ENCODE measurements at places on chromosomes 2 and 18.

GRCh38 chr2:56113382-56113975 is 70.3 kb upstream of the CCDC85A start:
- no peak for DNase-seq

- DNase-seq = peak; percentile 80
Observed at GRCh38 chr2:163347982-163348856, 387.6 kb downstream of the FIGN start.

GRCh38 chr2:151614606-151615306 is 119.5 kb downstream of the NEB start:
- DNase-seq = no peak

DNA sequence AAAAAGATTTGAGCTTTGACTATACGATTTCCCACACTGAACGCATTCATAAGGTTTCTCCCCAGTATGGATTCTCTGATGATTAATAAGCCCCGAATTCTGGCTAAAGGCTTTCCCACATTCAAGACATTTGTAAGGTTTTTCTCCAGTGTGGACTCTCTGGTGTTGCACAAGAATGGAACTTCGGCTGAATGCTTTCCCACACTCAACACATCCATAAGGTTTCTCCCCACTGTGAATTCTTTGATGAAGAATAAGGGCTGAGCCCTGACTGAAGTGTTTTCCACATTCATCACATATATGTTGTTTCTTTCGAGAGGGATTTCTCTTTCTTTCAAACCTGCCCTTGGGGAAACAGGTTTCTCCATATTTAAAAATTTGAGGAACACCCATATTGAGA is 6.9 kb downstream of the ZNF24 start:
- no peak for DNase-seq

DNA sequence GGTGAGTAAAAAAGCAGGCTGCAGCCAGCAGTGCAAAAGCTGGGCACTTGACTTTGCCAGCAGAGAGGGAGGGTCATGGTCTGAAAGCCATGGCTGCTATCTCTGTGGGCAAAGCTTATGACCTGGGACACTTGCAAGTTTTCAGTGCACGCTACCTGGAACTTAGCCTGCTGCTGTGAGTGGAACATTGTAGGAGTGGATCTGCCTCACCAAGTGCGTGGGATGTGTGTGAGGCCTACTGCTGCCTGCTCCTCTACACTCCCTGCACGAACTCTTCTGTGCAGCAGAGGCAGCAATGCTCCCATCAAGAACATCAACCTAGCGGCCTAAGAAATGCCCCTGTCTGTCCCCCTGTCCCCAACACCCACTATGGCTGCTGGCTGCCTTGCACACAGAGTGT is 344.1 kb upstream of the REG3G start:
- no peak for DNase-seq

GRCh38 chr2:236237468-236238190 is 26.6 kb downstream of the ASB18 start:
- DNase-seq = no peak

- DNase-seq = no peak
Observed at GRCh38 chr2:173513107-173513727, 158.5 kb downstream of the CDCA7 start.
